NCI-H187 (cell line): ENCODE measurements at places on chromosomes 1 and 21.
A peak's percentile ranks its signal among the peaks of the same experiment; 100 is the strongest.

DNA sequence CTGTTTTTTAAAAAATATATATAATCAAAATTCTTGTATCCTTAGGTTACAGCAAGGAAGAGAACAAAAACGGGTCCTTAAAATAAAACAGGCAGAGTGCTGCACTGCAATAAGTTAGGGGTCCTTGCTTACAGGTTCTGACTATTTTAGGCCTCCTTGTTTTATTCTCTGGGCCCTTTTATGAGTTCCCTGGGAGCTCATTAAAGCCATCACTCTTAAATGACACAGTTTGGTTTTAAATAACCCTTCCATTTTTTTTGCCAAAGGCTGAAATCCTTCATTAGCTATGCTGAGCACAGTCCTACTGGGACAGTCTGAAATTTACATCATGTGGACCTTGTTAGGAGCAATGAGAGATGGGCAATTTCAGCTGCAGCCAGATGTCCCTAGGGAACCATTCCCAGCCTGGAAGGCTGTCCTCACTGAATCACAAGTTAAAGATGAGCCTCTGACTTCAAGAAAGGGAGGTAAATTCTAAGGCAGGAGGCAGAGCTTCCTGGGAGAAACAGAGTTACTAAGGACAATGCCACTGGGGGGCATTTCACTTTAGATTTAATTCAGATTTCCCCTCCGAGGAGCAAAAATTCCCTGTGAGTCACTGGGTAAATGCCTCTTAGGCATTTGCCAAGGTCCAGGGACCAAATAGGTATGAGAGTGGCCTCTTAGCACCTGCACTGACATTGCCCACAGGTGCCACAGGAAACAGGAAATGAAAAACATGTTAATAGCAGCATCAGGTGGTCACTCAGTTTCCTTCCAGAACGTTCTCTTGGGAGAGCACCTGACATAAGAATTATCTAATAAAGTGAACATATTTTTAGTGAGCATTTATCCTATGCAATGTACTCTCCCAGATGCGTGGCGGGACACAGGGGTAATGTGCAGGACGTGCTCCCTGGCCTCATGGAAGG, 3.8 kb upstream of the MUL1 start:
- DNase-seq, result no peak

- DNase-seq, result peak; percentile 27
These were observed 5.9 kb upstream of the NUF2 start for GRCh38 chr1:163315773-163316374.

DNA sequence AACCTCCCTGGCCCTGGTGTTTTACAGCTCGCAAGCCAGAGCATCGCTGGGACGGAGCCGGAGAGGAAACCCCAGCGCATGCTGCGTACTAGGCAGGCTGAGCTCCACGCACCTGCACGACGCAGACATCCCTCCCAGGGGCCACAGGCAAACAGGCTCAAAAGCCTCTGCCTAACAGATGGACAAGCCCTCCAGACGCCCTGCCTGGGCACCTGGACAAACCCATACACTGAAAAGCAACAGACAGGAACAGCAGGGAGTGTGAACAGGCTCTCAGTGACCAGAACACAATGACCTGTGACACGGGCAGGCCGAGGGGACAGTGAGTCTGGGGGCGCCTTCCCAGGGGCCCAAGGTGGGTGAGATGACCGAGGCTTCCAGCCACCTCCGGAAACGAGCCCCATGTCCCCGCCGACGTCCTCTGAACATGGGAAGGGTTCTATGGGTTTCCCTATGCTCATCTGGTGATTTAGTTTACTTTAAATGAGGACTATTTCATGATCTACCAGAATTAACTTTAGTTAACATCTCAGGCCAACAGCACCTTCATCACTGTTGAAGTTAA, 40.3 kb downstream of the NPHP4 start:
- no peak for DNase-seq

DNA sequence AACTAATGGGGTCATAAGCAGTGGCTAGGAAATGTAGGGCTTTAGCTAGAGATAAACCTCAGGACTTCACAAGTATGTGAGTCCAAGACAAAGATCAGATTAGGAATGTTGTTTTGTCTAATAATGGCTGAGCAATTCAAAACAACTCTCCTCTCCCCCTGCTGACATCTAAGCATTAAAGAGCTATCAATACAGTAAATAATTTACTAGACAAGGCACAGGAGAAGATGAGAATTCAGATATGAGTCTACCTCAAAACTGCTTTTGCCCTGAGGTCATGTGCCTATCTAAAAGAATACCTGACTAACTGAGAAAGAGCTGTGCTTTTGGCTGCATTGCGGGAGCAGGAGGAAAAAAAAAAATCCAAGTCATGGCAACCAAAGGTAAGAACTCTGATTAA, 86.8 kb downstream of the SPATA17 start:
- DNase-seq, result no peak

DNA sequence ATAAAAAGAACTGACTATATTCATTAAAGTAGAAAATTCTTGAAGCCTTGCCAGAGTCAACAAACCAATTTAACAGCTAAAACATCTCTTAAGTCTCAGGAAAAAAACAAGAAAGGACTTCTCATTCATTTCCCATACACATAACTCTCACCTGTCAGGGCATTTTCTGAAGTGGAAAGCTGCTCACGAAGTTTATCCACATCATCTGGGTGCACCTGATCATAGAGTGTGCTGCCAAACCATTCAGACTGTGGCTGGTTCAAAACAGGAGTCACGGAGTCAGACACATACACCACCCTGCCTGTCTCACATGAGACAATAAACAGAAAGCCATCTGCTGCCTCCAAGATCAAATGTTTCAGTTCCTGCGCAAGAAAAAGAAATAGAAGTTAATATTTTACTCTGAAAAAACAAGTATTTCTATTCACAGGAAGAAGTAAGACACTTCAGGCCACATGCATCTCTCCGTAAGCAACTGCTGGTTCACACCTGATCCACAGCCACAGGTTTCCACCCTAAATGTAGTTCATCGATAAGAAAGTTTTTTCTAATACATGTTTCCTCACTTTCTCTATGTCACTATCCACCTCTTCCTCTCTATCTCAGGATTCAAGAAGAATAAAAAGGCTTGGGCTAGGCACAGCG, 28.2 kb upstream of the CTSK start:
- DNase-seq, result no peak

- no peak for DNase-seq
These were observed 262.6 kb upstream of the SGIP1 start for GRCh38 chr1:66271216-66271903.

GRCh38 chr1:228156515-228156881, 6.8 kb downstream of the GJC2 start:
- no peak for DNase-seq

GRCh38 chr1:203368624-203369451, 17.9 kb upstream of the FMOD start:
- DNase-seq, result no peak

DNA sequence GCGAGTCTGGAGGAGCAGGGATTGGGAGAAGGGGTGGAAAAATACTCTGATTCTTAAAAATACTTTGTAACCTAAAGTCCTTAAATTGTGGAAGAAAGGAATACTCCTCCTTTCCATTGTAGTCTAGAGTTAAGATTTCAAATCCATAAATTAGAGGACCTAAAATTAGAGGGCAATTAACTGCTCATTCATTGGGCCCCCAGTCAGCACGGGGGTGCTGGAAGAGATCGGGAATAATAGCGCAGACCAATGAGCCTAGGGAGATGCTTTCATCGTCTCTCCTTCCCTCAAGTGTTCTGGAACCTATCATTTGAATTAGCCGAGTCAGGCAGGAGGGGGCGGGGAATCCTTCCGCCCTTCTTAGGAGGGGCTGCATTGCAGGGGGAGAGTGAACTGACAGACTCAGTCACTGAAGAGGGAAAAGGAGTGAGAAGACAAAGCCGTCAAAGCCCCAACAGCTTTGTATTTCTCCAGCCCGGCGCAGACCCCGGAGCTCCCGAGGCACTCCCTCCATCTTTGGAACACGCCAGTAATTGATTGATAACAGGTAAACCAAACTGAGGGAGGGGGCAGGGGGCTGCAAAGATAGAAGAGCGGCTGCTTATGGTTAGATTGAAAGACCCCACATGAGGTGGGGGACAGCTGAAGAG, at the start of gene MLLT11:
MLLT11 (plus strand) TSS at position 391 of the 650 bp plus-strand sequence. CDS start 6,828 bp downstream, outside the sequence.
- DNase-seq, result peak; percentile 84

DNA sequence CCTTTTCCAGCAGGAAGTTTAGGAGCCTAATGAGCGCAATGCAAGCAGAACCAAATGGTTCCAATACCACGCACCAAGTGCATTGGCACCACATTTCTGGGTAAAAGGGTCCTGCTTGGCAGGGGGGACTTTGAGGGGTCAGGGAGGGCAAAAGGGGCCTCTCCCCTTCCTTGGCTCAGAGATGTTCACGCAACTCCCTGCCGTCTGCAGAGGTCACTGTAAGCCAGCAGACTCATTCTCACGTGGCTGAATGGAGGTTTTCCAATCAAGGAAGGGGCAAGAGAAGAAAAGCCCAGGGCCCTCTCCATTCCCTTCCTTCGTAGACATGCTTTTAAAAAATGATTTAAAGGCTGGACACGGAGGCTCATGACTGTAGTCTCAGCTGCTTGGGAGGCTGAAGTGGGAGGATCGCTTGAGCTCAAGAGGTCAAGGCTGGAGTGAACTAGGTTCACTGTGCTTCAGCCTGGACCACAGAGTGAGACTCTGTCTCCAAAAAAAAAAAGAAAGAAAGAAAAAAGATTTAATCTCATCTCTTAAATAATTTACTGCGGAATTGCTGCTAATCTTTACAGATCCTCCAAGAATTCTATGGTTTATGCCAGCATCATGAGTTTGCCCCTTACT, 80.3 kb downstream of the RUNX3 start:
- no peak for DNase-seq

DNA sequence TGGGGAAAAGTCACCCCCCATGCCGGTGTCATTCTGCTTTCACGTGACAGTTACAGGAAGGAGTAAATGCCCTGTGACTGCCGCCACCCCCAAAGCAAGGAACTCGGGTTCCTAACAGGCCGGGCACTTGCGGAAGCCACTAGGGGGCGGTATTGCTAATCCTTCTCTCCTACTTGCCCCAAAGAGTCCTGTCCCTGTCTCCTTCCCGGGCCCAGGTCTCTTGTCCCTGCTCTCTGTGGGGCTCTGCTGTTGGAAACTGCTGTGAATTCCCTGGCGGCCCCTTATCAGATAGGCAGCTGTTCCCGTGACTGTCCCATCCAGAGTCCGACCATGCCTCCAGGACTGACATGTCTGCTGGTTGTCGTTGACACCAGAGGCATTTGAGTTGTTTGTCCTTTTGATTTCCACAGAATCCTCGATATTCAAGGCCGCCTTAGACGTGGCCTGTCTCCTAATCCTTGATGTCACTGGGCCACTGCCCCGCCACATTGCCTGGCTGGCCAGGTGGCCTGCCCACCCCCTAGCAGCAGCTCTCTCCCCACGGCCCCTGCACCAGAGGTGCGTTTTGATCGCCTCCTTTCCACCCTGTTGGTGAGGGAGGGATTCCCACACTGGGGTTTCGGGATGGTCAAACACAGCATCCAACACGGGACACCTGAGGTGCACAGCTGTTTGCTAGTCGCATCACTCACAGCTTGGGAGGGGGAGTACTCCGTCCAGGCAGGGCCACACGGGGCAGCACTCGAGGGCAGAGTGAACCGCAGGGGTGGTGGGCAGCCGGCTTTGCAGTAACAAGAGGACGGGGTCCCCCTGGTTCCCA, 37.3 kb downstream of the CHAF1B start:
- DNase-seq, result no peak

DNA sequence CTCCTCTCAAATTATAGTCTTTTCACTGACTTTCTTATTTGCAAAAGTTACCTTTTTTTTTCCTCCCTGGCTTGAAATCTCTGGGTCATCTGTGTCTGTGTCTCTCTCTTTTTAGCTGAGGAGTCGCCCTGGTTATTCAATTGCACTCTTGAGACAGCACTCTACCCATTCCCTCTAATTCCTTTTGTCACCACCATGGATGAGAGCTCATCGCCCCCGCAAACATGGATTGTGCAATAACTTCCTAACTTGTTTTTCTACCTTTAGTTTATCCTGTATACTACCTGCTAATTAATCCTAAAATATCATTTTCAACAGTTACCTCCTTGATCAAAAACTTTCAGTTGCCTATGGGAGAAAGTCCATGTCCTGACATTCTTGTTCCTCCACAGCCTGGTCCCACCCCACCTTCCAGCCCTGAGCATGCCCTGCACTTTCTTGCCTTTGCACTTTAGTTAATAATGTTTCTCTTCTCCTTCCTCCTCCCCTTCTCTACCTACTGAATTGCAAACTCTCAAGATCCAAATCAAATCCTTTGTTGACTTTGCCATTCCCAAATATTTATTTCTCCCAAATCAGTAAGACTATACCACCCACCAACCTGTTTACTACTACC, 110.4 kb upstream of the MAGI3 start:
- DNase-seq, result no peak

GRCh38 chr21:30612132-30612531, 1.6 kb downstream of the KRTAP6-1 start:
- no peak for DNase-seq

GRCh38 chr1:163227126-163227525, 24.4 kb upstream of the RGS5 start:
- no peak for DNase-seq

DNA sequence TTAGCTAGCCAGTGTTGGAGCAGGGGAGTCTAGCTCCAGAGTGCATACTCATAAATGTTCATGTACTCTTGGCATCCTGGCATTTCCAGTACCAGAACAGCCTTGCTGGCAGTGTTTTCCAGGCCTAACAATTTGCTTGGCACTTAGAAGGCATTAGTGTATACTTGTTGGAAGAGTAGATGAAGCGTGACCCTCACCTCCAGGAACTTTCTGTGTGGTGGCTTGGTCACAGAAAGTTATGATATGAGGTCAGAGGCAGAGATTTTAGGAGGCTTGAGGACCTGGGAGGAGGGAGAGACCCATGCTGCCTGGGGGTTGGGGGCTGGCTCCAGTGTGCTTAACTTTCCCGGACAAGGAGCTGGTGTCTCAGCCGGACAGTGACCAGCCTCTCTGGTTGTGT, 52.7 kb upstream of the GCLM start:
- DNase-seq, result no peak

DNA sequence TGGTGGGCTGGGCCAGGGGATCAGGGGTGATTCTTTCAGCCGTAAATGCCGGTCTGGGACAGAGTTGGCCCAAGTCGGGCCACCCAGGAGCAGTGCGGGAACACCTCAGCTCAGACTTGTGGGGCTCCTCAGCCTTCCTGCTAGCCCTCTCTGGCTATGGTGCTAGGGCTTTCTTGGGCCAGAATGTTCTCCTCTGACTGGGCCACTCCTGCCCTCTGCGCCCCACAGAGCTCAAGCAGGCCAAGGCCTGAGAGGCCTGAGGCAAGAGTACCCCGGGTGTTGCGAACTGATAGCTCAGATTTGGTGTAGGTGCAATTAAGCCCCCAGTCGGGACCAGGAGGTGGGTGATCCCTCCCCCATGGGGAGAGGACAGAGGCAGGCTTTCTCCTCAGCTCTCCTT, 51.8 kb downstream of the LGR6 start:
- DNase-seq, result no peak

- DNase-seq, result no peak
These were observed 89.7 kb downstream of the IGSF21 start for GRCh38 chr1:18197299-18197698.

GRCh38 chr1:183780159-183780558, 24.8 kb upstream of the RGL1 start:
- no peak for DNase-seq

GRCh38 chr1:216997831-216998230, 274.6 kb upstream of the ESRRG start:
- DNase-seq, result no peak

GRCh38 chr1:36506276-36506920, 23.7 kb upstream of the CSF3R start:
- no peak for DNase-seq

- no peak for DNase-seq
These were observed 4.2 kb downstream of the S100A6 start for GRCh38 chr1:153531638-153532037.
